Heart left ventricle (tissue), 16 donors: ENCODE measurements at places on chromosomes 4 and X.
A peak's percentile ranks its signal among the peaks of the same experiment; 100 is the strongest.

- no peak overlapping the region for H3K4me3 ChIP-seq
- no peaks in the 10 kb centered on the region for H3K27me3 ChIP-seq
- no peak overlapping the region for H3K27ac ChIP-seq
- no peak for DNase-seq
- no peaks in the 10 kb centered on the region for H3K36me3 ChIP-seq
- no peaks in the 10 kb centered on the region for H3K4me1 ChIP-seq
These were observed 459.7 kb downstream of the INPP4B start for GRCh38 chr4:142386449-142386848.

- H3K27me3 ChIP-seq, result no peaks in the 10 kb centered on the region
- peak overlapping the region; percentile 52 for H3K27ac ChIP-seq
- peak; percentile 62 for DNase-seq
- peaks cover 4% of the 10 kb centered on the region for H3K4me1 ChIP-seq
- H3K36me3 ChIP-seq, result no peaks in the 10 kb centered on the region
These were observed 403 bp upstream of the LGI2 start for GRCh38 chr4:25031077-25031621.

DNA sequence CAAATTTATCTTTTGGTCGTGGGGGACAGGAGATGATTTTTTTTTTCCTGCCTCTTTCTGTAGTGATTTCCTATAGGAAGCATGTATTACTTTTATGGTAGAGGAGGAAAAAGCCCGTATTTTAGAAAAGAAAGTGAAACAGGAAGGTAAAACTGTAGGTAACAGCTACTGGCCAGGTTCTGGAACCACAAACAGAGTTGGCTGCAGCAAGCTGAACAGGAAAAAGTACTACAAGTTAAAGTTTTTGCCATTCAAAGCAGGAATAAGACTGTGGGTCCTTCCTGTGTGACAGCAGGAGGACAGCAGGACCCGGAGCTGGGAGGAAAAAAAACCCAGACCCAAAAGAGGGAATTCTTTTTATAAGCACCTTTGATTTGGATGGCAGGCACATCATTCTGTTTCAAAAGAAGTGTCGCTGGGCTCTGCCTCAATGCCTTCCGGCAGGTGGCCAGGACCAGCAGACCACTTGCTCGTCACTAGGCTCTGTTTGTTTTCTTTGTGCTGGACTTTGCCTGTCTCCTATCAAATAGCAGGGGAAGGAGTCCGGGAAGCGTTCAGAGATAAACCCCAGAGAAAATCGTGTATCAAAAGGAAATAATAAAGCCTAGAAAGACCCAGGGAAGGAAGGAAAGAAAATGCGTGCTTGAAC is 277.9 kb downstream of the ADGRA3 start:
- no peaks in the 10 kb centered on the region for H3K36me3 ChIP-seq
- no peak for DNase-seq
- no peaks in the 10 kb centered on the region for H3K27me3 ChIP-seq
- no peak overlapping the region for H3K4me3 ChIP-seq
- no peak overlapping the region for H3K27ac ChIP-seq

GRCh38 chrX:18426004-18426320 is 554 bp downstream of the CDKL5 start:
- DNase-seq, result no peak
- no peaks in the 10 kb centered on the region for H3K36me3 ChIP-seq
- peak overlapping the region; percentile 87 for H3K27ac ChIP-seq
- no peaks in the 10 kb centered on the region for H3K4me1 ChIP-seq

GRCh38 chrX:101986586-101986985 is 54.8 kb upstream of the ZMAT1 start:
- no peaks in the 10 kb centered on the region for H3K4me1 ChIP-seq
- H3K4me3 ChIP-seq, result no peak overlapping the region
- H3K27me3 ChIP-seq, result no peaks in the 10 kb centered on the region

- DNase-seq, result no peak
- no peaks in the 10 kb centered on the region for H3K4me1 ChIP-seq
- H3K27ac ChIP-seq, result no peak overlapping the region
- peaks cover 8% of the 10 kb centered on the region for H3K27me3 ChIP-seq
- no peak overlapping the region for H3K4me3 ChIP-seq
These were observed 6.3 kb upstream of the OTC start for GRCh38 chrX:38346150-38346549.

GRCh38 chrX:106935175-106935574 is 15.0 kb downstream of the CLDN2 start:
- no peak overlapping the region for H3K27ac ChIP-seq
- no peaks in the 10 kb centered on the region for H3K36me3 ChIP-seq
- no peak overlapping the region for H3K4me3 ChIP-seq
- no peaks in the 10 kb centered on the region for H3K4me1 ChIP-seq

GRCh38 chrX:8815460-8816065 is 14.4 kb upstream of the FAM9A start:
- no peak overlapping the region for H3K27ac ChIP-seq
- DNase-seq, result no peak
- no peaks in the 10 kb centered on the region for H3K4me1 ChIP-seq
- H3K36me3 ChIP-seq, result no peaks in the 10 kb centered on the region
- H3K27me3 ChIP-seq, result no peaks in the 10 kb centered on the region

- DNase-seq, result no peak
- no peaks in the 10 kb centered on the region for H3K36me3 ChIP-seq
- no peaks in the 10 kb centered on the region for H3K27me3 ChIP-seq
- H3K4me1 ChIP-seq, result no peaks in the 10 kb centered on the region
- H3K27ac ChIP-seq, result no peak overlapping the region
These were observed 1081.8 kb upstream of the GRID2 start for GRCh38 chr4:91222014-91222413.

DNA sequence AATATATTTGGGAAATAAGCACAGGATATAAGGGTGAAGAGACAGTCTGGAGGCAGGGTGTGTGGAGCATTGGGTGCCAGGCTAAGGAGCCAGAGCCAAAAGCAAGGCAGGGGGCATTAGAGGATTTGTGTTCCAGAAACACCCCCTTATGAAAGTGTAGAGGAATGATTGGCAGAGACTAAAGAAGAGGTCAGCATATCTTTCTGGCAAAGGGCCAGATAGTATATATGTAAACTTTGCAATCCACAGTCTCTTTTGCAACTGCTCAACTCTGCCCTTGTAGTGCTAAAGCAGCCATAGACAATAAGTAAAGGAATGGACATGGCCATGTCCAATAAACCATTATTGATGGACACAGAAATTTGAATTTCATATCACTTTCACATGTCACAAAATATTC is 3.6 kb upstream of the SLC9A6 start:
- H3K27ac ChIP-seq, result no peak overlapping the region
- H3K27me3 ChIP-seq, result no peaks in the 10 kb centered on the region
- peaks cover 29% of the 10 kb centered on the region for H3K4me1 ChIP-seq
- no peaks in the 10 kb centered on the region for H3K36me3 ChIP-seq

DNA sequence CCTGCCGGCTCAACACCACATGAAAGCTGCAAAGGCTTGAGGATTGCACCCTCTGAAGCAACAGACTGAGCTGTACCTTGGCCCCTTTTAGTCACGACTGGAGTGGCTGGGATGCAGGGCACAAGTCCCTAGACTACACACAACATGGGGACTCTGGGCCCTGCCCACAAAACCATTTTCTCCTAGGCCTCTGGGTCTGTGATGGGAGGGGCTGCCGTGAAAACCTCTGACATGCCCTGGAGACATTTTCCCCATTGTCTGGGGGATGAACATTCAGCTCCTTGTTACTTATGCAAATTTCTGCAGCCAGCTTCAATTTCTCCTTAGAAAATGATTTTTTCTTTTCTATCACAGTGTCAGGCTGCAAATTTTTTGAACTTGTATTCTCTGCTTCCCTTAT is 123.5 kb upstream of the SMARCAD1 start:
- no peaks in the 10 kb centered on the region for H3K27me3 ChIP-seq
- DNase-seq, result no peak
- H3K27ac ChIP-seq, result no peak overlapping the region
- no peaks in the 10 kb centered on the region for H3K4me1 ChIP-seq

DNA sequence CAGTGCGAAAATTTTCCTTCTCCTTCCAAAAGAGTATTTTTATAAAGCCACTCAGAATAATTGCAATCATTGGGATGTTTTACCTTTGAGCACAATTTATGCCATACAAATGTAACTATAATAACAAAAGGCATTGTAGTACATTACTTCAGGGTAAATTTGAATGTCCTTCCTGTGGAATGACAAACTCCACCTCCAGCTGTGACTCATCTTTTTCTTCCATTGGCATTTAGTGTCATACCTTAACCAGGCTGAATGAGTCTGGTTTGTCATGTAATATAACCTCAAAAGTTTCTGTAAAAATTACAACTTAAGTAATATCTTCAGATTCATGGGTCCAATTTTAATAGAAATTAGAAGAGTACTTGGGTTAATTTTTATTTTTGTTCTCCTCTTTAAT is 93.3 kb downstream of the TMEM47 start:
- H3K27me3 ChIP-seq, result no peaks in the 10 kb centered on the region
- H3K4me1 ChIP-seq, result no peaks in the 10 kb centered on the region
- H3K27ac ChIP-seq, result no peak overlapping the region
- no peaks in the 10 kb centered on the region for H3K36me3 ChIP-seq

GRCh38 chr4:36348403-36348938 is 67.1 kb downstream of the DTHD1 start:
- H3K4me1 ChIP-seq, result peaks cover 12% of the 10 kb centered on the region
- no peaks in the 10 kb centered on the region for H3K36me3 ChIP-seq
- H3K27ac ChIP-seq, result peak overlapping the region; percentile 34
- DNase-seq, result no peak
- no peaks in the 10 kb centered on the region for H3K27me3 ChIP-seq
